Activated T-helper 17 cell treated with anti-CD3 and anti-CD28 coated beads, Interleukin-2, amount 50 U/mL, for 72 hours (primary cell): ENCODE measurements at places on chromosomes 4 and X. TPM values are rescaled to one million over a fixed set of nuclear protein-coding genes. Genes with fewer than 3 reads are reported as not detected.

Gene TEX13B
- not detected for total RNA-seq

Gene FTHL17
- not detected for total RNA-seq

Gene BGN
- not detected for total RNA-seq

Gene USP26
- not detected for total RNA-seq

Gene LRCH2
- total RNA-seq: not detected
